ENCODE measurements at places on chromosomes 6 and 20.

- no peak for DNase-seq
Measured at GRCh38 chr6:45845567-45845966, 170.1 kb downstream of the CLIC5 start.

DNA sequence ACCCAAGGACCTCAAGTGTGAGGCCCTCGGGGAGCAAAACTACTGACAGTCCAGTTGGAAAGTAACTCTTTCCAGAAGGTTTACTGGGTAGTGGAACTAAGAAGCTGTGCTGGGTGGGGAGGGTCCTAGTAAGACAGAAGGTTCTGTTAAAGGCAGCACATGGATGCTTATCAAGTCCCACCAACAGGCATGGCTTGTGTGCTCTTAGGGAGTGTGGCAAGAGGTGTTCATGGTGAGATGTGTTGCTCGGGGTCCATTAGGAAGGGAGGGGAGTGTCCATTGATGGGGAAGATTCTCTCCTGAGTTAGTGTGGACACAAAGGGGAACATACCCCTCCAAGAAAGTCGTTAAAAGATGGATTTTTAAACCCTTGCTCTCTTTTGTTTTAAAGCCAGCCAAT, 120.6 kb downstream of the LY86 start:
- no peak for DNase-seq

GRCh38 chr6:90218959-90219208, 77.8 kb downstream of the BACH2 start:
- DNase-seq: no peak

DNA sequence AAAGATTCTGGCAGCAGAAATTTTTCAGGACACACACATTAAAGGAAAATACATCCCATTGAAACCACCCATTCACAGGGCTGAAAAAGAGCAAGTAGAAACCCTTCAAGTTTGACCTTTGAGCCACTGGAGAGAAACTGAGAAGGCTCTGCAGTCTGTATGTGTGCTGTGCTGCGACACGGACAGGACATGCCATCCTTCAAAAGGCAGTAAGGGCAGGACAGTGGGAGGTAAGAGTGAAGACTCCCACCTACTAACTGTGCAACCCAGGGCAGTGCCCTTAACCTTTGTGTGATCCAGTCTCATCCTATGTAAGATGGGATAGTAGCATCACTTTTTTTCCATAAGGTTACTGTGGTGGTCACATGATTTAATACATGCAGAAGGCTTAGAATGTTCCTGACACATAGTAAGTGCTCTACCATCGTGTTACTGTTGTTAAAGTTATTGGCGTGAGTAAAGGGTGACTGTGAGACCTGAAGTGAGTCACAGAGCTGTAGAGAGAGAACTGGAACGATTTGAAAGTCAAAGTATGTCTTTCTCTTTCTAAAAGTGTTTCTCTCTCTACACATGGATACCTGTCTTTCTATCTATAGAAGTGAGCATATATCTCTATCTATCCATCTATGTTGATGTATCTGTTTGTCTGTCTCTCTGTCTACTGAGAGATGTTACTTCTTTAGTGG, 153.7 kb upstream of the OLIG3 start:
- DNase-seq: no peak

DNA sequence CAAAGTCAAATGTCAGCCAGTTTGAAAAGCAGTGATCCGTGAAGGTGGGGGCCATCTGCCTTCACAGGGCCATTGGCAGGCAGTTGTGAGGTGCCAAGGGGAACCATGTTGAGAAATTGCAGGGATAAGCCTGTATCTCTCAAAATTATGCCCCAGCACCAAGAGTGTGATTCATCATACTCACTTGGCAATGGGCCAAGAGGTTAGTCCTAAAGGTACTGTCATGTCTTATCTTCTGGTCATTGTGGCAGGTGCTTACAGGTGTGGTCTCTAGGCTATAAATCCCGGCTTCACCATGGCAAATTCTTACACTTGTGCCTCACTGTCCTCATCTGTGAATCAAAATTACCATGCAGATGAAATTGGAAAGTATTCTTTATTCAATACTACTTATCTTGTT, 150.7 kb upstream of the LAMP5 start:
- no peak for DNase-seq

DNA sequence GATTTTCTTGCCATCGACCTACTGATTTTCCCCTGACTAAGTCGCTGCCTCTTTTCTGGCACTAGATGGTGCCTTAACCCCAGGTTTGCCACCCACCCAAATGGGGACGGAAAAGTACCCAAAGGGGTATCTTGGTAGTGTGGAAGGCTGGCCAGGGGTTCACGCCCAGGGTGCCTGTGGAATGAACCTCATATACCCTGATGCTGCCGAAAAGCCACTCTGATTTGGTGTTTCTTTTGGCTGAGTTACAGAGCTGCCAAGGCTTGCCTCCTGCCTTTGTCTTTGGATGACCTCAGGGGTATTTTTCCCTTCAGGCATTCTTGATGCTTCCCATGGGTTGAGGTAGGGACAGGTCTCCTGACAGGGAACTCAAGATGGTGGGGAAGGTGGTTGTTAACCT, 78.1 kb downstream of the MAP3K7 start:
- DNase-seq: no peak

GRCh38 chr6:14406614-14407331, 289.2 kb downstream of the CD83 start:
- DNase-seq: peak; percentile 97

DNA sequence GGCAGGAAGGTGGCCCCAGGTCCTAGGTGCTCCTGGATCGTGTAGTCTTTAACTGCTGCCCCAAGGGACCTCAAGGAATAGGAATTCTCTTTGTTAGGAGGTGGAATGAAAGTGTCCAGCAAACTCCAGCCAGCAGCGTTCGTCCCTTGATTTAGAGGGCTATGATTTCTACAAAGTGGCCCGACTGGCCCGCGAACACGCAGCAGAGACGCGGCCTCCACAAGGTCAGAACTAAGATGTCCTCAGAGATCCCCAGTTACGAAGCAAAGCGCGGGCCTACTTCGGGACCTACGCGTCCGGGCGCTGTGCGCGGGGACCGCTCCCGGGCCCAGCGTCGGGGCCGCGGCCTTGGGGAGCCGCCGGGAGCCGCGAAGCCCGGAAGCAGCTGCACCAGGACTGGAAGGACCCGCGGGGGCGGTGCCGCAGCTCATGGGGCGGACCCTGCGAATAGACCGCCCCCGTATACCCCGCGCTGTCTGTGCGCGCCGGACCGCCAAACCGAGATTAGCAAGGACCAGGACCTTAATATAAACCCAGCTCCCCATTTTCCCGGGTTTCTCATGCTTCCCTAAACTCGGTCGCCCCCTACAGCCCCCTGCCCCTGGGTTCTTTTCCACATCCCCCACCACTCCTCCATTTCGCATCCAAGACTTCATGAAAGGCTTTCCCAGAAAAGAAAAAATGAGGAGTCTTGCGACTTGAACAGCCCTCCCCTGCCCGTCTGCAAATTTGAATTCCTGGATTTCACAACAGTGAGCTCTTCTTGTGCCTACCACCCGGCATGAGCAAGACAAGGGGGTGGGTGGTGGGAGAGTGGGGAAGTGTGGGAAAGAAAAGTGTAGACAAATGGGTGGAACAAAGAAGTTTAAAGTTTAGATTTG, at the start of gene C6orf47:
Gene C6orf47 (minus strand): TSS at position 398 of the 881 bp plus-strand sequence. CDS start 831 bp downstream, outside the sequence.
- DNase-seq: peak; percentile 83

DNA sequence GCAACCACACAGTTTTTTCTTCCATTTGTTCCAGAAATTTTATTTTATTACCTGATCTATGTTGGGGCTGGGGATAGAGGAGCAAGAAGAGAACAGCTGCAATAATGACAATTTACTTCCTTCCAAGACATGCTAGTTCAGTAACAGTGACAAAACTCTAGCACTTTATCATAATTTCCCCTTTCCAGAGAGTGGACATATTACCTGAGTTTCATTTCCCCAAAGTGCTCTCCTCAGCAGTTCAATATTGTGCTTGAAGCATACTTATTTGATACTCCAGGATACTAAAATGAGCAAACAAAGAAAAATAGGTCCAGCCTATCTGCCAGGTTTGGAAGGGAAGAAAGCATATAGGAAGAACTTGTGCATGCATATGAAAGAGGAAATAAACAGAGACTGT, 157.7 kb downstream of the ID4 start:
- DNase-seq: no peak

- DNase-seq: peak; percentile 28
Measured at GRCh38 chr6:125197795-125198269, 44.3 kb downstream of the TPD52L1 start.

- no peak for DNase-seq
Measured at GRCh38 chr20:42598581-42598980, 591.1 kb downstream of the PTPRT start.

DNA sequence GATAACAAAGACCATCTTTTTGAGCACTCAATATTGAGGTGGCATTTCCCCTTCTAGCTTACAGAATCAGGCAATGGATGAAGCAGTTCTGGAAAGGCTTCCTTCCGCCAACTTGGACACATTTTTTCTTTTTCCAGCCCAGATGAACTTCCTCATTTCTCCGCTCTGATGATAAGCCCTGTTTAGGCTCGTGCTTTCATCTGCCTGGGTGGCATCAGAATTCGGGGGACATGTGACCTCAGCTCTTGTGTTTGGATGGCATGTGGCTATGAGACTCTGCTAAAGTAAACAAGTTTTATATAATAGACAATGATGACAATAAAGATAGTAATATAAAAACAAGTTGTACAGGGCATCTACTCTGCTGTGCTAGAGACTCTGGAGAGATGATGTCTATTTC, 796.7 kb downstream of the DHX35 start:
- DNase-seq: no peak

- no peak for DNase-seq
Measured at GRCh38 chr6:167533851-167534250, 209.0 kb downstream of the TTLL2 start.

- DNase-seq: no peak
Measured at GRCh38 chr20:15267935-15268334, 930.5 kb upstream of the FLRT3 start.

GRCh38 chr6:148768646-148769270, 21.9 kb downstream of the UST start:
- peak; percentile 73 for DNase-seq

- DNase-seq: peak; percentile 16
Measured at GRCh38 chr20:51378171-51378928, 164.2 kb downstream of the NFATC2 start.

GRCh38 chr6:117512056-117512828, 29.8 kb downstream of the DCBLD1 start:
- DNase-seq: no peak
